NCI-H2029 treated with DMSO at 0.1 percent for 48 hours (cell line): ENCODE measurements at places on chromosomes 16 and 17.
A peak's percentile ranks its signal among the peaks of the same experiment; 100 is the strongest.

DNA sequence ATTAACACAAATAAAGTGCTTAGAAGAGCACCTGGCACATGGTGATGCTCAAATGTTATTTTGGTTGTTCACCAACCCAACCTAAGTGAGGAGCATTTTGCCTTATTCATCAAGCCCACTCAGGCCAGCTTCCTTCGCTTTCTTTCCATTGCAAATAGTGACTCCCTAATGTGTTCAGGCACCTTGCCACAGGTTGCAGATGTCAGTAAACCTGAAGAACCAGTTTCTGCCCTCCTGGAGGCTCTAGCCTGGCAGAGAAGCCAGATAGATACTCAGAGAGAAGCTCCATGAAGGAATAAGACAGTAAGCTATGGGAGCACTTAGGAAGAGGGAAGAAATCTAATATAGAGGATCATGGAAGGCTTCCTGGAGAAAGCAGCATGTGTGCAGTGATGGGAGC is 23.9 kb downstream of the GPR139 start:
- peak; percentile 79 for DNase-seq

DNA sequence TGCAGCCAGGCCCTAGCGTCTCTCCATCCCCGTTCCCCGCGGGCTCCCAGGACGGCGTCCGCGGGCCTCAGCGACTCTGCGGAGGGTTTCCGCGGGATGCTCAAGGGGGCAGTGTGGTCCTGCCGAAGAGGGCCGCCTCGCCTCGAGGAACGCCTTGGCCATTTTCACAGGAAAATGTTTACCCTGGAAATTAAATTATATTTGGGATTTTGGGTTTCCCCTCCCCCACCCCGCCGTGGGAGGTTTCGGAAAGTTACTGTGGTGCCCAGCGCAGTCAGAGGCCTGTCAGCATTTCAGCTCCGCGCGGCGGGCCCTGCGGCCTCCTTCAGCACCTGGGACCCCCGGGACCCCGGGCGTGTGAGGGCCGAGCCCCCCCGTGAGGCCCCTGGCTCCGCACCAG is 94.5 kb downstream of the PCTP start:
- no peak for DNase-seq

- DNase-seq, result no peak
These were observed 133.4 kb downstream of the GRIN2A start for GRCh38 chr16:10048850-10049249.

- peak; percentile 27 for DNase-seq
These were observed 8.3 kb upstream of the LPCAT2 start for GRCh38 chr16:55500530-55501011.

DNA sequence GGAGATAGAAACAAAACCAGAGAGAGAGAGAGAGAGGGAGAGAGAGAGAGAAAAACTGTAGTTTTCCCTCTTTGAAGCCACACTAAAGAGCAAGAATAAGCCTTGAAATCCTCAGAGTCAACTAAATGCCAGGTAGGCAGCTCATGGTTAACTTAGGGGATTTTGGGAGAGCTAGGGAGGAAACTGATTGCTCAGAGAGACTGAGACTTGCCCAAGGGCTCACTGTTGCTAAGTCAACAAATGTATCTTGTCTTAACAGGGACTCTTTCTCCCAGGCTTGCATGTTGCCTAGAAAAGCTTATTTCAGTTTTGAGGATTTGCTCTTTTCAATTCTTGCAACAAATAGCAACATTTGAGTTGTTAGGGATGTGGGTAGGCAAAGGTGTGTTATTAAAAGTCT is 4.5 kb upstream of the SLC5A11 start:
- DNase-seq, result no peak
